Thyroid gland (tissue), 4 donors: ENCODE measurements at places on chromosomes 4 and X.

DNA sequence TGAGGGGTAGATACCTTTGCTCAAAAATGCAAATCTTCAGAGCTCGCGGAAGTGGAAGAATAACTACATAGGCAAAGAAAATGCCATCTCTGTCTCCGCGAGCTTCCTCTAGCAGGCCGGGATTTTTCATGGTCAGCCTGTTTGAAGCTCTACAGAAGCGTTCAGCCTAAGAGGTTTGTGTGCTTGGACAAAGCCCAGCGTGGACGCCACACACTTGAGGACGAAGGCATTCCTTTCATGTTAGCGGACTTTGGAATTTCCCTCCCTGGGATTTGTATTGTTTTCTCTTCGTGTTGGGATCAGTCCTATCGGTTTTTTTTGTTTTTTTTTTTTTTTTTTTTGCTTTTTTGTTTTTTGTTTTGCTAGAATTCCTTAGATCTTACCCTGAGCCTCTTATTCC, 53.7 kb downstream of the SMIM31 start:
- H3K27ac ChIP-seq: no peak overlapping the region
- peak; percentile 85 for DNase-seq
- H3K27me3 ChIP-seq: no peaks in the 10 kb centered on the region
- H3K36me3 ChIP-seq: no peaks in the 10 kb centered on the region

DNA sequence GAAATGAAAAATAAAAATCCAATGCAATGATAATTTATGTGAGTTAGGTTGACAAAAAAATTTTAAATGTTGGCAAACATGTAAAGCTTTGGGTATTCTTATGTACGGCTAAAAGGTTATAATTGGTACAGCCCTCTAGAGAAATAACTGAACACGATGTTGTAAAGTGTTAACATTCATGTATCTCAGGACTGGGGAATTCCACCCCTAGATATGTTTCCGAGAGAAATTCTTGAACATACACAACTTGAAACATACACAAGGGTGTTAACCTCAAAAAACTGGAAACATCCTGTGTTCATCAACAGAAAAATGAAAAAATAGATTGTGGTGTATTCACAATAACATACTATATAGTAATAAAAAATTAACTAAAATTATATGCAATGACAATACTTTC, 91.8 kb downstream of the CHM start:
- H3K27ac ChIP-seq: no peak overlapping the region
- no peak for DNase-seq
- H3K4me1 ChIP-seq: no peaks in the 10 kb centered on the region
- H3K4me3 ChIP-seq: no peak overlapping the region
- H3K36me3 ChIP-seq: no peaks in the 10 kb centered on the region

DNA sequence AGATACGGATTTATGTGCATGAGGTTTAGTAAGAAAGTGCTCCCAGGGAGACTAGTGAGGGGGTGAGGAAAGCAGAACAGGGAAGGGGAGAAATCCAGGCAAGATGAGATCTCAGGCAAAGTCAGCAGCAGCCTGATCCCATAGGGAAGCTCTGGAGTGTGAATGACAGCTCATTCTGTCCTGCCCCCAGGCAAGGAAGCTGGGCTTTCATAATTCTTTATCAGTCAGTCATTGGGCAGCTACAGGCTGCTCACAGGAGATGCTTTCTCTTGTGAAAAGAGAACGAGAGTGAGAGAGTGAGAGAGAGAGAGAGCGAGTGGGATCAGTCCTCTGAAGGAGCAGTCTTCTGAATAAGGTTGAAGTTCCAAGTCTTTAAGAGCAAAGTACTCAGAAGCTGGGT, 48.1 kb downstream of the SRPX start:
- DNase-seq: no peak
- no peak overlapping the region for H3K27ac ChIP-seq
- no peaks in the 10 kb centered on the region for H3K36me3 ChIP-seq
- no peaks in the 10 kb centered on the region for H3K4me1 ChIP-seq
- H3K4me3 ChIP-seq: no peak overlapping the region

DNA sequence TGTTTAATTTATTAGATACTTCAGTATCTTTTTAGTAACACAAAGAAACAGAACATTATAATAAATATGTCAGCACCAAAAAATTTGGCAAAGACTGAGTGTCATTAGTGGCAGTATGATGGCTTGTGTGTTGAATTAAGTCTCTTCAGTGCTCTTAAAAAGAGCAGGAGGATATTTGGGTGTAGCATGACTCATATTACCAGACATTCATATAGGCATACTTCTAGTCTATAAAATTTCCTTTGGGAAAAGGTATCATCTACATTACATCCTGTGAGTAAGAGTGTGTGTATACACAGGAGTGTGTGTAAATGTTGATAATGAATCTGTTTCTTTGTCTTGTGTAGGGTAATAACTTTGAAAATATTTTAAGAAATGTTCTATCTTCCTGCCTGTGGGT, 135.7 kb downstream of the CNKSR2 start:
- H3K27me3 ChIP-seq: no peaks in the 10 kb centered on the region
- no peak for DNase-seq
- no peak overlapping the region for H3K4me3 ChIP-seq
- H3K27ac ChIP-seq: no peak overlapping the region
- H3K36me3 ChIP-seq: no peaks in the 10 kb centered on the region

- no peak overlapping the region for H3K27ac ChIP-seq
- no peaks in the 10 kb centered on the region for H3K27me3 ChIP-seq
- DNase-seq: no peak
- no peak overlapping the region for H3K4me3 ChIP-seq
- no peaks in the 10 kb centered on the region for H3K36me3 ChIP-seq
These were observed 156.3 kb downstream of the GASK1B start for GRCh38 chr4:158016511-158016910.

- no peak overlapping the region for H3K4me3 ChIP-seq
- DNase-seq: no peak
- no peaks in the 10 kb centered on the region for H3K4me1 ChIP-seq
These were observed 146.1 kb upstream of the TBL1X start for GRCh38 chrX:9318766-9319165.

GRCh38 chrX:24799565-24799964, 105.8 kb downstream of the POLA1 start:
- H3K4me3 ChIP-seq: no peak overlapping the region
- no peaks in the 10 kb centered on the region for H3K4me1 ChIP-seq
- no peak overlapping the region for H3K27ac ChIP-seq
- H3K36me3 ChIP-seq: no peaks in the 10 kb centered on the region
- no peaks in the 10 kb centered on the region for H3K27me3 ChIP-seq

DNA sequence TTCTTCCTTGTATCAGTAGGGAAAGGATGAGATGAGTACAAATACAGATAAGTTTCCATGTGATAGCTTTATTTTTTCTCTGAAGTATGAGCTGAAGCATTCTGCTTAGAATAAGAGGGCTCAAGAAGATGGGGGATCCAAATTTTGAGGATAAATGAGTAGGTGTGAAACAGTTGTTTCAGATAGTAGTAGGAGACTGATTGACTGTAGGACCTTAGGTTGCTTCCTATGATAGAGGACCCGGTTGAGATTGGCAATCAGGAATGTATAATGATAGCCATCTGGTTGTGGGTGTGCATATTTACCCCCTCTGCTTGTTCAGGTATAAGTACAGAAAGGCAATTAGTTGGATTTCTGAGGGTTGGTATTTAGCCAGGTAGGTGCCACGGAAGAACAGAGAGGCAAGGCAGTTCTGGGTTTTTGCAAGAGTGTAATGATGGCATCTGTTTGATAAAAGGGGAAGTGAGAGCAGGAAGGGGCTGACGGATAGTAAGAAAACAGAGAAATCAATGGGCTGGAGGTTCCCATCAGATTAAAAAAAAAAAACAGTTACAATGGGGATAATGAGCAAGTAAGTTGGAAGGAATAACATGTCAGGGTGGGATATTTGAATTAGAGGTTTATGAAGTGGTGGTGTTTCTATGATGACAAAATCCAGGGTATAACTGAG, 13.7 kb downstream of the OCRL start:
- no peak for DNase-seq
- H3K27ac ChIP-seq: no peak overlapping the region
- H3K4me3 ChIP-seq: no peak overlapping the region
- H3K36me3 ChIP-seq: no peaks in the 10 kb centered on the region

GRCh38 chr4:127601029-127601428, 31.7 kb upstream of the INTU start:
- no peaks in the 10 kb centered on the region for H3K4me1 ChIP-seq
- H3K36me3 ChIP-seq: no peaks in the 10 kb centered on the region
- H3K27ac ChIP-seq: no peak overlapping the region
- DNase-seq: no peak

GRCh38 chrX:53116101-53116500, 22.2 kb downstream of the KANTR start:
- no peak overlapping the region for H3K27ac ChIP-seq
- no peaks in the 10 kb centered on the region for H3K4me1 ChIP-seq
- no peak for DNase-seq
- no peaks in the 10 kb centered on the region for H3K36me3 ChIP-seq

- no peaks in the 10 kb centered on the region for H3K4me1 ChIP-seq
- no peaks in the 10 kb centered on the region for H3K36me3 ChIP-seq
- no peak for DNase-seq
- no peak overlapping the region for H3K4me3 ChIP-seq
- H3K27ac ChIP-seq: no peak overlapping the region
These were observed 278.5 kb upstream of the UGT8 start for GRCh38 chr4:114320126-114320525.

GRCh38 chr4:37825968-37826294, 555 bp upstream of the PGM2 start:
- peak overlapping the region; percentile 90 for H3K4me3 ChIP-seq
- DNase-seq: no peak
- peaks cover 16% of the 10 kb centered on the region for H3K4me1 ChIP-seq
- H3K27ac ChIP-seq: peak overlapping the region; percentile 61
- H3K36me3 ChIP-seq: no peaks in the 10 kb centered on the region

- no peak overlapping the region for H3K27ac ChIP-seq
- no peak overlapping the region for H3K4me3 ChIP-seq
- no peaks in the 10 kb centered on the region for H3K36me3 ChIP-seq
- H3K27me3 ChIP-seq: no peaks in the 10 kb centered on the region
- DNase-seq: no peak
These were observed 44.8 kb downstream of the ABLIM2 start for GRCh38 chr4:8113611-8114377.

GRCh38 chrX:54721424-54721823, 76.6 kb downstream of the ITIH6 start:
- H3K36me3 ChIP-seq: no peaks in the 10 kb centered on the region
- no peak overlapping the region for H3K27ac ChIP-seq
- DNase-seq: no peak
- H3K4me3 ChIP-seq: no peak overlapping the region

DNA sequence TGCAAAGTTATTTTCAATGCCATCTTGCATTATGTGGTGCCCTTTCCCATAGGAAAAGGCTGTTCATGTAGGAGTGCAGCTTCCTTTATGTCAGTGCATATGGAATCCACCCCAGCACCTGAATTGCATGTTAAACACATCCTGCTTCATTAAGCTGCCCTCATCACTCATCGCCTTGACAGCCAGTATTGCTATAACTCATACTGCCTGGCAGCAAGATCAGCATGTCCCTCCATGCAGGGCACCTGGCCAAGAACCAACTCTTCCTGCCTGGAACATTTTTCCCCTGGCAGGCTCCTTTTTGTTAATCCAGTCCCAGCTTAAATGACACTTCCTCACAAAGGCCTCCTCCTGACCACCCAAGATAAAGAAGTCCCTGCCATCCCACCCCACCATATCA, 23.5 kb upstream of the CA5B start:
- H3K27me3 ChIP-seq: no peaks in the 10 kb centered on the region
- no peak overlapping the region for H3K4me3 ChIP-seq
- H3K27ac ChIP-seq: no peak overlapping the region
- H3K36me3 ChIP-seq: no peaks in the 10 kb centered on the region

GRCh38 chrX:9857575-9858474, 71.6 kb downstream of the SHROOM2 start:
- no peak overlapping the region for H3K27ac ChIP-seq
- no peaks in the 10 kb centered on the region for H3K27me3 ChIP-seq
- H3K4me3 ChIP-seq: no peak overlapping the region
- no peaks in the 10 kb centered on the region for H3K36me3 ChIP-seq

DNA sequence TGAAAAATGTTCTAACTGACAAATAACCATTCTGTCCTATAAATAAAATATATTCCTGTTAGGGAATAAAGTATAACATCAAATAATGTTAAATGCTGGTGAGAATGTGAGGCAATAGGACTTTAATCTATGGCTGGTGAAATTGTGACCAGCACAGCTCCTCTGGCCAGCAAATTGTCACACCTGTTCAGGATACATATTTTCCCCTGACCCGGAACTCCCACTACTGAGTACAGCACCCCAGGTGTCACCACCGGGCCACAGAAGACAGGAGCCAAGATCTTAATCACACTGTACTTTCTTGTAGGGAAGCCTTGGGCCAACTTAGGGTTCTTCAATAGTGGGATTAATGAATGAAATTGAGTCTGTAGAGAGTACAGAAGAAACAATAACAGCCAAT, 33.2 kb downstream of the C4orf33 start:
- H3K27ac ChIP-seq: no peak overlapping the region
- DNase-seq: no peak
- H3K27me3 ChIP-seq: no peaks in the 10 kb centered on the region
- no peaks in the 10 kb centered on the region for H3K4me1 ChIP-seq
- H3K4me3 ChIP-seq: no peak overlapping the region

DNA sequence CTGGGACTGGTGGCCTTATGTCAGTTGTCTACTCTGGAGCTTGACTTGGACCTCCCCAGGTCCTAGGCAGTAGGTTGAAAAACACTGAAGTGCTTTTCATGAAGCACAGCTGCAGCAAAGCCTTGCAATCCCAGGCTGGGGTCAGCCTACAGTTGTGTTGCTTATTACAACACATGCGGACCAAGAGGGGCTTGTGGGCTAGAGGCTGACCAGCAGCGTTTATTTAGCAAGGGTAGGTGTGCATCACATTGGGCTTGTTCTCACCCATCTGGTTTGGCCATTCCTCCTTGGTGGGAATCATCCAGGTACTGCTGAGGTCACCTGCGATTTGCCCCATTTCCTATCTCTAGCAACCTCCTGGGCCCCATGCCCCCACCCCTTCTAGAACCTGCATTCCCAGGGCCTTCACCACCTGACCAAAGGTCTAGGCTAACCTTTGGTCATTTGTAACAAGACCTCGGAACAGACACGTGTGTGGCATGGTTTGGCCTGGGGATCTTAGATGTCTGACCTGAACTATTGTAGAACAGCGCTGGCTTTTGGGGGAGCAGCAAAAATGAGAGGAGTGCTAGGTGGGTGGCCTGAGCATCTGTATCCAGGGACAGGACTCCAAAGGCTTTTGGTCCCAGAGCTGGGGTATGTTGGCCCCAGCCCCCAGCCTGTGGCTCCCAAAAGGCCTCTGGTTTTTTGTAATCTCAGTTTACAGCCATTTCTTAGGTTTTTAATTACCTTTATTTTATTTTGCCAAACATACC, 3.0 kb downstream of the RPL10 start:
- no peak overlapping the region for H3K27ac ChIP-seq
- H3K4me3 ChIP-seq: no peak overlapping the region
- peaks cover 25% of the 10 kb centered on the region for H3K36me3 ChIP-seq
- DNase-seq: no peak
- peaks cover 9% of the 10 kb centered on the region for H3K4me1 ChIP-seq
- no peaks in the 10 kb centered on the region for H3K27me3 ChIP-seq

- no peak overlapping the region for H3K27ac ChIP-seq
- H3K36me3 ChIP-seq: no peaks in the 10 kb centered on the region
- H3K4me3 ChIP-seq: no peak overlapping the region
- no peak for DNase-seq
- no peaks in the 10 kb centered on the region for H3K27me3 ChIP-seq
These were observed 3.5 kb upstream of the C4orf17 start for GRCh38 chr4:99507349-99507748.
